Osteoblast (primary cell): ENCODE measurements at places on chromosomes 5 and 9.

- H3K4me3 ChIP-seq = no peak overlapping the region
- no peak overlapping the region for H3K27ac ChIP-seq
- H3K27me3 ChIP-seq = peaks cover 1% of the 10 kb centered on the region
- no peaks in the 10 kb centered on the region for H3K4me1 ChIP-seq
- no peak for DNase-seq
Observed at GRCh38 chr5:157189223-157189622, 8.6 kb downstream of the ITK start.

DNA sequence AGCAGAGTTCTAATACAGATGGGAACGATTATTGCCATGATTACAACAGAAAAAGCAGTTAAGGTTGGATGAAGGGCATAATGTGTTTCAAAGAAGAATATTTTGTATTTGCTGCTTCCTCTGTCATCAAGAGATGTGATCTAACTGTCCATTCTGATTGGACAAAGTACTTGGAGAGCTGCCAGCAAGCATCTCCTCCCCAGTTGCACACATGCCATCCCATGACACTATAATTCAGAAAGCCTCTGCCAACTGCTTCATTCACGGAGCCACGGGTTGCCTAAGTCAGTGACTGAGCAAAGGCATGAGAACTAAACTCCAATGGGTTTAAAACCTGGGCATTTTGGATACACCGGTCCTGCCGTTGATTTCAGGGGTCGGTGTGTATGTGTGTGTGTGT lies 253.8 kb downstream of the CRB2 start:
- no peaks in the 10 kb centered on the region for H3K4me1 ChIP-seq
- H3K36me3 ChIP-seq = no peaks in the 10 kb centered on the region
- no peak for DNase-seq
- no peaks in the 10 kb centered on the region for H3K27me3 ChIP-seq

GRCh38 chr5:173602423-173602822 lies 14.0 kb downstream of the BOD1 start:
- peaks cover 15% of the 10 kb centered on the region for H3K4me1 ChIP-seq
- no peak for DNase-seq
- H3K27me3 ChIP-seq = no peaks in the 10 kb centered on the region
- peaks cover 30% of the 10 kb centered on the region for H3K36me3 ChIP-seq
- no peak overlapping the region for H3K4me3 ChIP-seq

DNA sequence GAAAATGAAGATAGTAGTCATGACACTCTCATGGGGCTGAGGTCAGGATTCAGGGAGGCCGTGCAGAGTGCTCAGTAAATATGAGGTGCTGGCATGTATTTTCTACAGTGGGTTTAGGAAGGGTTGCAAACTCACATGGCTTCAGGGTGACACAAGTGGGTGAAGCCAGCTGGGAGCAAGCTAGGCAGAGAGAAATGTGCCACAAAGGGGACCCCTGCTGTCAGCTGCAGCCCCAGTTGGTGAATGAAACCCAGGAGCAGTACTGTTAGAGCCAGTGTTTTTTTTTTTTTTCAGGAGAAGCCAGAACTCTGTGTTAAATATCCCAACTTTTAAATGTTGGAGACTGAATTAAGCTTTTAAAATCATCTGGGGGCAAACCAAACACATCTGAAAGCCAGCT lies 75.3 kb downstream of the INSYN2B start:
- no peak overlapping the region for H3K4me3 ChIP-seq
- H3K36me3 ChIP-seq = no peaks in the 10 kb centered on the region
- H3K27me3 ChIP-seq = no peaks in the 10 kb centered on the region
- peaks cover 8% of the 10 kb centered on the region for H3K4me1 ChIP-seq
- no peak overlapping the region for H3K27ac ChIP-seq

GRCh38 chr9:101706261-101706798 lies 32.1 kb downstream of the GRIN3A start:
- no peak overlapping the region for H3K4me3 ChIP-seq
- no peak overlapping the region for H3K27ac ChIP-seq
- no peaks in the 10 kb centered on the region for H3K36me3 ChIP-seq
- H3K27me3 ChIP-seq = no peaks in the 10 kb centered on the region
- no peaks in the 10 kb centered on the region for H3K4me1 ChIP-seq

GRCh38 chr9:97705354-97705950 lies 8.3 kb upstream of the XPA start:
- H3K36me3 ChIP-seq = no peaks in the 10 kb centered on the region
- H3K27me3 ChIP-seq = peaks cover 23% of the 10 kb centered on the region
- DNase-seq = no peak

DNA sequence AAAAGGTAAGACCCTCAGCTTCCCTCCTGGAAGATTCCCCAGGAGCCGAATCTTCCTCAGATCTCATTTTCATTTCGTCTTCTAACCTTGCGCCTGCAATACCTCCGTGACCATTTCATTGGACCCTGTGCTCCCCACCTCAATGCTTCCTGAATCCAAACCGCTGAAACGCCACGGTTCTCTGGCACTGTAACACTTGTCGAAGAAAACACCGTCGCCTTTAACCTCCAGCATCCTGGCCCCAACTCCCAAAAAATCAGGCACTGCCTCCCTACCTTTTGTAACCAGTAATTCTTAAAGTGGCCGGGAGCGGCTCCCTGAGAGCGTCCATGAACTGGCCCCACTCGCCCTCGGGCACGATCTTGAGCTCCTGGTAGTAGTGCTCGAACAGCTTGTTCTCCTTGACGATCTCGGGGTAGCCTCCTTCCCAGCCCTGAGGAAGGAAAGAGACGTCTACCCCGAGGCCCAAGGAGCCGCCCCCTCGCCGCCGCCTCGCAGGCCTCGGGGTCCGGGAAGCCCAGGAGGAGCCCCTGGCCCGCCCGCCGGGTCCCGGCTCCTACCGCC lies 438 bp downstream of the NSUN2 start:
- peaks cover 30% of the 10 kb centered on the region for H3K36me3 ChIP-seq
- peak; percentile 85 for DNase-seq
- no peaks in the 10 kb centered on the region for H3K27me3 ChIP-seq
- peaks cover 11% of the 10 kb centered on the region for H3K4me1 ChIP-seq
- peak overlapping the region; percentile 99 for H3K27ac ChIP-seq
- peak overlapping the region; percentile 90 for H3K4me3 ChIP-seq

GRCh38 chr9:33785914-33786313 lies 9.4 kb upstream of the PRSS3 start:
- no peaks in the 10 kb centered on the region for H3K27me3 ChIP-seq
- peak; percentile 76 for DNase-seq
- H3K4me1 ChIP-seq = peaks cover 13% of the 10 kb centered on the region
- H3K27ac ChIP-seq = no peak overlapping the region

DNA sequence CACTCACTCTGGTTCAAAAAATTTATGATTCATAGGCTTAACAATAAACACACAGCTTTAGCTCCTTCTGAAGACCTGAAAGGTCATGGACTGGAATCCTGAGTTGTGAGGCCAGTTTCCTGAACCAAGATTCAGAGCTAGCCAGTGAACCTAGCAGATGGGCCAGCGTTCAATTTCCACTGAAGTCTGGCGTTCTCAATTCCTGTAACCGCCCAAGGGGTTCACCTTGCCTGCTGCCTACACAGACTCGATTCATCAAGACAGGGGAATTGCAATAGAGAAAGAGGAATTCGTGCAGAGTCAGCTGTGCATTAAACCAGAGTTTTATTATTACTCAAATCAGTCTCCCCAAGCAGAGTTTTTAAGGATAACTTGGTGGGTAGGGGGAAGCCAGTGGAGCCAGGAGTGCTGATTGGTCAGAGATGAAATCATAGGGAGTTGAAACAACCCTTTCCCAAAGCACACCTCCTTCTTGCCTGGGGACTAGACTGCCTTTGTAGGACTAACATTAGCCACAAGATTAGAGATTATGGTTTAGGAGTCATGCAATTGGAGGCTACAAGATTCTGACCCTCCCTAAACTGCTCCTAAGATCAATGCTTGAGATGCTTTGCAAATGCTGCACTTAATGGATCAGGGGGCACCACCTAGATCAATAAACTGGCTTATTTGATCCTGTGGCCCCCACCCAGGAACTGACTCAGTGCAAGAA lies 117.5 kb upstream of the SHB start:
- no peak for DNase-seq
- H3K4me3 ChIP-seq = no peak overlapping the region
- no peaks in the 10 kb centered on the region for H3K36me3 ChIP-seq
- peaks cover 7% of the 10 kb centered on the region for H3K4me1 ChIP-seq

GRCh38 chr9:135408476-135409254 lies 70.9 kb upstream of the PPP1R26 start:
- H3K4me3 ChIP-seq = no peak overlapping the region
- H3K4me1 ChIP-seq = no peaks in the 10 kb centered on the region
- no peak overlapping the region for H3K27ac ChIP-seq
- H3K36me3 ChIP-seq = no peaks in the 10 kb centered on the region

DNA sequence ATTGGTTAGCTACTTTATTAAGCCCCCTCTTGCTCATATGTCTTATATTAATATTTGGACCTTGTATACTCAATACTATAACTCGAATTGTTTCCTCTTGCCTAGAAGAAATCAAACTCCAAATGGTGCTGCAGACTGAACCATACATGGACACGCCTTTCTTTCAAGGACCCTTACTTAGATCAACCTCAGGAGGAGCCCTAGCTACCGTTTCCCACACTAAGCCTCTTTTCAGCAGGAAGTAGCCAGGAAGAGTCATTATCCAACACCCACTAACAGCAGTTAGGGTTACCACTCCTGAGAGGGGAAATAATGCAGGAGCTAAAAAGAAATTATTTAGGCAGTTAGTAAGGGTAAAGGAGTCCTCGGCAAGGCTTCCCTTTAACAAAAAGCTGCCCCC lies 243.8 kb upstream of the PUM3 start:
- no peak overlapping the region for H3K27ac ChIP-seq
- DNase-seq = no peak
- no peak overlapping the region for H3K4me3 ChIP-seq
- no peaks in the 10 kb centered on the region for H3K4me1 ChIP-seq
- no peaks in the 10 kb centered on the region for H3K27me3 ChIP-seq

- no peak overlapping the region for H3K4me3 ChIP-seq
- no peak overlapping the region for H3K27ac ChIP-seq
- DNase-seq = no peak
- no peaks in the 10 kb centered on the region for H3K27me3 ChIP-seq
Observed at GRCh38 chr5:131304414-131304813, 40.6 kb downstream of the CDC42SE2 start.

GRCh38 chr5:93899026-93899600 lies 157.7 kb upstream of the POU5F2 start:
- DNase-seq = no peak
- H3K4me1 ChIP-seq = no peaks in the 10 kb centered on the region
- H3K4me3 ChIP-seq = no peak overlapping the region
- H3K27me3 ChIP-seq = no peaks in the 10 kb centered on the region

- H3K27ac ChIP-seq = no peak overlapping the region
- H3K27me3 ChIP-seq = no peaks in the 10 kb centered on the region
- DNase-seq = no peak
- peaks cover 17% of the 10 kb centered on the region for H3K4me1 ChIP-seq
Observed at GRCh38 chr9:107807183-107807582, 317.6 kb upstream of the KLF4 start.

DNA sequence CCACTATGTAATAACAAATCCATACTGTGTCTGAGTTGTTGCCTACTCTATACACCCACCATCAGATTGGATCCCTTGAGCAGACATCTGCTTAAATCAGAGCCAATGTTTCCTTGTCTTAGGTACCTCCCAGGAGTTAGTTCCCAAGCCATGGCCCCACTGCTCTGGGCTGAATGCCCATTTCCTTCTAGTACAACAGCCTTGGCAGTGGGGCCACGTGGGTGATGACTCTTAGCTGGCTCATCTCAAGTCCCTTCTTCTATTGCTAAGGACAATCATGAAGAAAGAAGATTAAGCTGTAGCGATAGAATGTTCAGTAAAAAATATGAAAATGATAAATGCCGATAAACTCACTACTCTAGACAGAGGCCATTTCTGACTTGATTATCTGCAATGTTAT lies 16.6 kb downstream of the PTGR1 start:
- no peak overlapping the region for H3K4me3 ChIP-seq
- H3K36me3 ChIP-seq = peaks cover 67% of the 10 kb centered on the region
- no peaks in the 10 kb centered on the region for H3K27me3 ChIP-seq
- H3K4me1 ChIP-seq = no peaks in the 10 kb centered on the region

GRCh38 chr9:14451949-14452348 lies 138.0 kb upstream of the NFIB start:
- H3K4me1 ChIP-seq = no peaks in the 10 kb centered on the region
- no peak overlapping the region for H3K27ac ChIP-seq
- DNase-seq = no peak
- no peak overlapping the region for H3K4me3 ChIP-seq

- H3K27ac ChIP-seq = peak overlapping the region; percentile 80
- H3K27me3 ChIP-seq = no peaks in the 10 kb centered on the region
- peaks cover 26% of the 10 kb centered on the region for H3K4me1 ChIP-seq
- peak overlapping the region; percentile 95 for H3K4me3 ChIP-seq
Observed at GRCh38 chr5:219991-220390, 1.9 kb downstream of the SDHA start.

DNA sequence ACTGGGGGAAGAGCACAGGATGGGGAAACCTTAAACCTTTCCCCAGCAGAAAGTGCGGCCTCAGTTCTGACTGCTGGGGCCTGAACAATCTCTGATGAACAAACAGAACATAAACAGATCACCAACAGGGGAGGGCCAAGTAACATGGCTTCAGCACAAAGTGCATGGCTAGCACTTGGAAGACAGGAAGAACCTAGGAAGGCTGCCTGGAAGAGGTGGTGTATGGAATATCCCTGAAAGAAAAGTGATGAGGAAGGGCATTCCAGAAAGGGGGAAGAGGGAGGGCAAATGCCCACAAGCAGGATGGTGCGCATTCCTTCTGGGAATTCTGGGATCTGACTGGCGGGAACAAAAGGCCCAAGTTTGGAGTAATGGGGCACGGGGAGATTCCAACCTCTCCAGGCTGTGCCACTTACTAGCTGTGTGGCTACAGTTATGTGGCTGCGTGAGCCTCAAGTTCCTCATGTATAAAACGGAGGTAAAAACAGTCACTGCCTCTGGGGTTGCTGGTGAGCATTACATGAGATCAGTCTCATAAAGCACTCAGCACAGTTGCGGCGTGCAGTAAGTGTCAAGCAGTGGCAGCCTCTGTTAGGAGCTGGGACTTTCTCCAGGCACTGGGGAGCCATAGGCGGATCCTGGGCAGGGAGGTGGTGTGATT lies 1.6 kb downstream of the PDGFRB start:
- no peaks in the 10 kb centered on the region for H3K27me3 ChIP-seq
- H3K27ac ChIP-seq = peak overlapping the region; percentile 82

DNA sequence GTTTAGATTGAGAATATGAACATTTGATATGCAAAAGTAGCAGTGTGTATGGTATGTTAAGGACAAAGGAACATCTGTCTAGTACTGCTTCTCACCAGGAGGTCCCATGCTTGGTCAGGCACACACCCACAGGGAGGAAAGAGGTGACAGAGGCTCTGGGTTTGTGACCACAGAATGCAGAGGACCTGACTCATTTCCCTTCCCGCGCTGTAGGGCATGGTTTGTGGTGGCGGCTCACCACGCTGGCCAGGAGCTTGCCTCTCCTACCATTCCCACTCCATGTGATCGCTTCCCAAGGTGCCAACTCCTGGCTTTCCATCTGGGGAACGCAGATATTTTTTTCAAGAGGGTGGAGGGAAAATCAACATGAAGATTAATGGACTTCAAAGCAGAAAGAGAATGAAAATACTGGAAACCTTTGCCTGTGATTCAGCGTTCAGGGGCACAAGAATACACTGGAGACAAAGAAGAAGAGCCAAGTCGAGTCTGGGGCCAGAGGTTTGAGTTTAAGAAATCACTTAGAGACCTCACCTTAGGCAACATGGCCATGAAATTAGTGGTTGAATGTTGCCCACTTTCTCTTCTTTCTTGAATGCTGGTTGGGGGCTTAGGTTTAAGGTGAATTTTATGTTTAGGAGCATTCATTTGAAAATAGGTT lies 477.8 kb downstream of the CCDC171 start:
- H3K4me1 ChIP-seq = peaks cover 61% of the 10 kb centered on the region
- DNase-seq = peak; percentile 80
- H3K27ac ChIP-seq = peak overlapping the region; percentile 86
- H3K4me3 ChIP-seq = no peak overlapping the region

GRCh38 chr5:38370358-38371100 lies 112.2 kb downstream of the EGFLAM start:
- DNase-seq = no peak
- H3K27ac ChIP-seq = no peak overlapping the region
- H3K4me1 ChIP-seq = no peaks in the 10 kb centered on the region
- H3K4me3 ChIP-seq = no peak overlapping the region
- H3K36me3 ChIP-seq = no peaks in the 10 kb centered on the region
- peaks cover 37% of the 10 kb centered on the region for H3K27me3 ChIP-seq
